ENCODE measurements at places on chromosomes 2 and 18.

DNA sequence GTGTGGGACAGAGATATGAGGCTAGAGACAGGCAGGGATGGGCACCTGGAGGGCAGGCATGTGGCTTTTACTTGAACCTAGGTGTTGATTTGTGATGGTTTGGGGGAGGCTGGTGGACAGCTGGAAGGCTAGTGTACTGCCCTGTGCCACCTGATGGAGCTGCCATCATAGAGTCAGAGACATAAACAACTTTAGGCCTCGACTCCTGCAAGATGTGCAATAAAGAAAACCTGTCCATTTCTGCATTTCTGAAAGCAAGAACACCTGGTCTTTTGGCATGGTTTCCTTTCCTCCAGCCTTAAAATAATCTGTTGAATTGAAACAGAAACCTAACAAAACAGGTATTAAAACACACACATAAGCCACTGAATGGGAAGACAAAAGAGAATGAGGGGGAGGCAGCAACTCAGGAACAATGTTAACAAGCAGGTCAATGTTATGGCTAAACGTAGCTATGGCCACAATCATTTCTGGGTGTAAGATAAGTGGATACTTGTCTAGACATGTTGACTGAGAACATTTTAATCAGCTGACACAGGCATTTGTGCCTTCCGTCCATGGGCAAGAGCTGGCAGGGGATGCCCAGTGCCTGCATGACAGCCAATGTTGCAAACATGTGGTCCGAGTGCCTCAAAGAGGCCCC, 87.8 kb downstream of the KCTD1 start:
- DNase-seq = no peak

GRCh38 chr2:45031028-45031427, 21.8 kb upstream of the SIX2 start:
- no peak for DNase-seq

DNA sequence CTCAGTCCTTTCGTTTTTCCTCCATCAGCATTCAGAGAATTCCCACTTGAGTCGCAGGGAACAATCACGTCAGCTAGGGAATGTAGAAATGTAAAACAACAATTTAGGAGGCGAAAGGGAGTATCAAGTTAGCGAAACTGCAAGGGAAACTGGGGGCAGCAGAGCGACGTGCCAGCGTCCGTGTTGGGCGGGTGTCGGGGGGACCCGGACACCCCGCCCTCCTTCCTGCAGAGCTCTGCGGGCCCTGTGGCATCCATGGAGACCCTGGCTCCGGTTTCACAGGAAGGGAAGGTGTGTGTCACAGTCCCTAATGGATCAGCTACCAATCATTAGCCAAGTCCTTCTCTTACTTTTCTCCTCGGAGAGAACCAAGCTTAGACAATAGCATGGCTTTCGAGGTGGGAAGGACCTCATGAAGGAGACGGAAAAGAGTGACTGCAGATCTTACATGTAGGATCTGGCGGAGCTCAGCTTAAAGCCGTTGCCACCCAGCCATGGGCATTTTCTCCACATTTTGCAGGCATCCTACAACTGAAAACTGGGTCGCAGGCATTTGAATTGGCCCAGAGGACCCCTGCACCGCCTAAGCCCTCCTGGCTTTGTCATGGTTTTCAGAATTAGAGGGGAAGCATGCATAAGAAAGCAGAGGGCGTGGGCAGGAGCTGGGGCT, 33.7 kb downstream of the SOX11 start:
- no peak for DNase-seq

GRCh38 chr2:112021290-112021689, 33.8 kb upstream of the TMEM87B start:
- DNase-seq = no peak

- DNase-seq = no peak
Measured at GRCh38 chr18:48885266-48885923, 65.4 kb downstream of the SMAD7 start.

GRCh38 chr2:52818958-52819357, 948.6 kb upstream of the CHAC2 start:
- no peak for DNase-seq

- peak; percentile 73 for DNase-seq
Measured at GRCh38 chr2:6865346-6866274, at the start of gene CMPK2. TSS of gene CMPK2 (minus strand) at chr2:6865907. CDS start at chr2:6865696, 211 bp downstream.

- DNase-seq = no peak
Measured at GRCh38 chr2:18272148-18272494, 288.3 kb downstream of the RDH14 start.

DNA sequence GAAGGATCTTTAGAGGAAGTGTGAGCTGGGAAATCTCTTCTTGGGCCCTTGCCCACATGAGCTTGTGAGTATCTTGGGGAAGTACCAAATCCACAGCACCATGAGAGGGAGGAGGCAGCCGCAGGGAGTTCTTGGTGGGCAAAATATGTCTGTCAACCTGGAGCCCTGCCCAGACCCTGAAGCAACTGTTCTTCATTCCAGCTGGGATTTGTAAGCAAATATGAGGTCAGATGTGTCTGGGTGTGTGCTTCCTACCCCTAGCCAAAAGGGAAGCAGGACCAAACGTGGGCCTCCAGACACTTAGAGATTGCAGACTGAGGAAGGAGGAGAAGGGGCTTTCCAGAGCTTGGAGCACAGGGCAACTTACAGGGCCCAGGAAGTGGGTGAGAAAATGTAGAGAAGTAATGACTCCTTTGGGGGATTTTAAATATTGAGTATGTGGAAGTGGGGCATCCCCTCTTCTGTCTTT, 41.9 kb downstream of the TMEM247 start:
- peak; percentile 10 for DNase-seq

DNA sequence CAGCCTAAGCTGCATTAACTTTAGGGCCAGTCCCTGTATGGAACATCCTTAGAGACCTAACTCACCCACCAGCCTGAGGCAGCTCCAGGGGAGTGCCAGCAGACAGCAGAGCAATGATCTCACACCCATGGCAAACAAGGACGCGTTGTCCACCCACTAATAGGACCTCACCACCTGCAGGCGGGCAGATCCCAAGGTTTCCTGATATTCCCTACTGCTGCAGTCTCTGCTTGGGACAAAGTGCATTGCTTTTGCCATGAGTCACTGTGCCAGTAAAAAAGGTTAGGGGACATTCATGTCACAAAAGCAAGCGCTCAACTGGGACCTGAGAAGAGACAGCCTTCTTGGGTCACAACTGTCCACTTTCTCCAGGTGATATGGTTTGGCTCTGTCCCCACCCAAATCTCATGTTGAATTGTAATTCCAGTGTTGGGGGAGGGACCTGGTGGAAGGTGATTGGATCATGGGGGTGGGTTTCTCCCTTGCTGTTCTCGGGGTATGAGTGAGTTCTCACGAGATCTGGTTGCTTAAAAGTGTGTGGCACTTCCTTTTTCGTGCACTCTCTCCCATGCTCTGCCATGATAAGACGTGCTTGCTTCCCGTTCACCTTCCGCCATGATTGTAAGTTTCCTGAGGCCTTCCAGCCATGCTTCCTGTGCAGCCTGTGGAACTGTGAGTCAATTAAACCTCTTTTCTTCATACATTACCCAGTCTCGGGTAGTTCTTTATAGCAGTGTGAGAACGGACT, 160.2 kb downstream of the MIB1 start:
- no peak for DNase-seq

DNA sequence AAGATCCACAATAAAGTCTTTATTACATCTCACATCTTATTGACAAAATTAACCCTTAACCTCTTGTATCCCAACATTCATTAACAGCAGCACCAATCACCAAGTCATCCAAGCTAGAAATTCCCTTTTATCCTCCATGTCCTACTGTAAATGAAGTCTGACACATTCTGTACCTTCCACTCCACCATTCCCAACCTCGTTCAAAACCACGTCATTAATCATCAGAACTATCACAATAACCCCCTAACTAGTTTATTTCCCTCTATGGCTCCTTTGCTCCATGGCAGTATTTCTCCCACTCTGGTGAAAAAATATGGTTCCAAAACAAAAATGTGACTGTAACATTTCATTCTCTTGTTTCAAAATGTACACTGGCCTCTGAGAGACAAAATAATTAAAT, 1626.2 kb downstream of the LRP1B start:
- DNase-seq = no peak

All from mesothelial cell of epicardium (in vitro differentiated cells).